ENCODE measurements at places on chromosomes 7 and 10. TPM values are rescaled to one million over a fixed set of nuclear protein-coding genes. Genes with fewer than 3 reads are reported as not detected.

OR2A42 gene
- not detected for polyA plus RNA-seq

CAMK2B gene
- 4.9 TPM for polyA plus RNA-seq

PLAC9 gene
- 0.10 TPM for polyA plus RNA-seq

STEAP2 gene
- 4.9 TPM for polyA plus RNA-seq

CYP2C19 gene
- not detected for polyA plus RNA-seq

ASZ1 gene
- polyA plus RNA-seq: not detected

MMRN2 gene
- 11.6 TPM for polyA plus RNA-seq

OR6B1 gene
- polyA plus RNA-seq: not detected

NYAP1 gene
- polyA plus RNA-seq: 0.09 TPM

KAZALD1 gene
- 0.92 TPM for polyA plus RNA-seq

CLDN3 gene
- polyA plus RNA-seq: not detected

NAT16 gene
- polyA plus RNA-seq: not detected

MPP7 gene
- 3.5 TPM for polyA plus RNA-seq

TRIM73 gene
- 0.08 TPM for polyA plus RNA-seq

MAPK8 gene
- polyA plus RNA-seq: 19.2 TPM

TSPAN33 gene
- 4.8 TPM for polyA plus RNA-seq

ACHE gene
- 0.07 TPM for polyA plus RNA-seq

OR9A2 gene
- polyA plus RNA-seq: not detected

UPF2 gene
- 10.4 TPM for polyA plus RNA-seq

LMTK2 gene
- polyA plus RNA-seq: 7.7 TPM

ST8SIA6 gene
- polyA plus RNA-seq: not detected

H2BK1 gene
- not detected for polyA plus RNA-seq

Measured in mammary epithelial cell (primary cell).